Activated CD4-positive, alpha-beta memory T cell treated with anti-CD3 and anti-CD28 coated beads for 36 hours (primary cell): ENCODE measurements at places on chromosomes 13 and 19. TPM values are rescaled to one million over a fixed set of nuclear protein-coding genes. Genes with fewer than 3 reads are reported as not detected.

POU4F1 gene
- total RNA-seq, result 0.17 TPM

LENG9 gene
- 5.6 TPM for total RNA-seq

COX7A1 gene
- not detected for total RNA-seq

ONECUT3 gene
- total RNA-seq, result not detected

- DNase-seq, result no peak
These were observed 1647.6 kb upstream of the SPRY2 start for GRCh38 chr13:81988567-81988966.

- DNase-seq, result no peak
These were observed 57.9 kb downstream of the MBD3L2B start for GRCh38 chr19:6963244-6963852.

GRCh38 chr19:48255376-48256303, at the start of gene CARD8:
TSS of gene CARD8 (minus strand) at chr19:48255912. CDS start at chr19:48241020, 14,892 bp downstream.
- peak; percentile 86 for DNase-seq

GRCh38 chr19:2233601-2234280, 2.4 kb downstream of the PLEKHJ1 start:
- DNase-seq, result no peak

DNA sequence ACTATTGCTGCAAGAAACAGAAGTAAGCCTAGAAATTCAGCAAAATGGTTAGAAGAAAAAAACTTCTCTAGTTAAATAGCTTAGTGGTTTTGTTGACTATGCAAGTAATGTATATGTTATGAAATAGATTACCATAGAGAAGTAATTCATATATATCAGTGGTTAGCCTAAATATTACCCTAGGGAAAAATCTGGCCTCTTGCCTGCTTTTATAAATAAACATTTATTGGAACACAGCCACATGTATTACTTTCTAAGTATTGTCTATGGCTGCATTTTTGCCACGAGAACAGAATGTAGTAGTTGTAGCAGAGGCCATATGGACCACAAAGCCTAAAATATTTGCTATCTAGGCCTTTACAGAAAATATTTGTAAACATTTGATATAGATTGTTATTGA, 1471.7 kb upstream of the PRR20A start:
- DNase-seq, result no peak

GRCh38 chr13:24502533-24503378, 9.8 kb downstream of the PARP4 start:
- no peak for DNase-seq

DNA sequence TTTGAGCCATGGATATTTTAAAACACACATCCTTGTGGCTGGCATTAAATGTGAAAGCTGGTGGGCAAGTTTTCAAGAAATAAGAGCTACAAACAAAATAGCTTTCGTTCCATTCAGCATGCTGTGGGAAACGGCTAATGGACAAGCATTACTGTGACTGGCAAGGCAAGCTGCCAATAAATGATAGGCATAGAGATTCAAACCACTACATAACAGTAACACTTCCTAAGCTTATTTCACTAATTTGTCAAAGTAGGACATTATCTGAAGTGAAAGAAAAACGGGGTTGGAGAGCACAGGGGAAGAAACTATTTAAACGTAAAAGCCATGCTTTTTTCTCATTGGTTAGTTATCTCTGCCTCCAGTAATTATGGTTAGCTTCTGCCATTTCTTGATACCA, 26.0 kb downstream of the OBI1 start:
- no peak for DNase-seq

- peak; percentile 31 for DNase-seq
These were observed 31.8 kb downstream of the PEX11G start for GRCh38 chr19:7456964-7457541.

GRCh38 chr13:50693727-50694126, 149.8 kb downstream of the DLEU7 start:
- no peak for DNase-seq

DNA sequence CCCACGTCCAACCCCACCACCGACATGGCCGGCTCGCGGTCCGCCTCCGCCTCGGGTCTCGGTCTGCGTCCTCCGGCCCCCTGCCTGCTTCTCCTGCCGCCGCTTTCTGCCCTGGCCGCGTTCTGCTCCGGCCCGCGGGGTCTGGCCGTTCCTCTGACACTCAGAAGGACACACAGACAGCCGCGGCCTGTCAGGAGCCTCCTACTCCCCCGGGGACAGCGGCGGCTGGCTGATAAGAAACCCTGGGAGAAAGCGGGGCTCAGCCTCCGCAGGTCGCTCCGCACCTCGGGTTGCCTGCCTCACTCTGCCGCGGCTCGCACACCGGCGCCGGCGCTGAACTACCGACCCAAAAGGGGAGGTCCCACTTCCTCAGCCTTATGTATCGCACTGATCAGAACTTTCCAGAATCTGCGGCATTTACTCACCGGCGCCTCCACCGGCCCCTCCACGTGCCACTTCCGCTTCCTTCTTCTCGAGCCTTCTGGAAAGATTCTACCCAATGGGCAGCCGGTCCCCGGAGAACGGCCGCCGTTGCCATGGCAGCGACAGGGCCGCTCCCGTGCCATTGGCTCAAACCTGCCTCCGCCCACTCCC, at the start of gene HSPH1:
TSS of gene HSPH1 (minus strand) at position 348 of the 594 bp plus-strand sequence. CDS start at position 26, 322 bp downstream.
- DNase-seq, result peak; percentile 99

DNA sequence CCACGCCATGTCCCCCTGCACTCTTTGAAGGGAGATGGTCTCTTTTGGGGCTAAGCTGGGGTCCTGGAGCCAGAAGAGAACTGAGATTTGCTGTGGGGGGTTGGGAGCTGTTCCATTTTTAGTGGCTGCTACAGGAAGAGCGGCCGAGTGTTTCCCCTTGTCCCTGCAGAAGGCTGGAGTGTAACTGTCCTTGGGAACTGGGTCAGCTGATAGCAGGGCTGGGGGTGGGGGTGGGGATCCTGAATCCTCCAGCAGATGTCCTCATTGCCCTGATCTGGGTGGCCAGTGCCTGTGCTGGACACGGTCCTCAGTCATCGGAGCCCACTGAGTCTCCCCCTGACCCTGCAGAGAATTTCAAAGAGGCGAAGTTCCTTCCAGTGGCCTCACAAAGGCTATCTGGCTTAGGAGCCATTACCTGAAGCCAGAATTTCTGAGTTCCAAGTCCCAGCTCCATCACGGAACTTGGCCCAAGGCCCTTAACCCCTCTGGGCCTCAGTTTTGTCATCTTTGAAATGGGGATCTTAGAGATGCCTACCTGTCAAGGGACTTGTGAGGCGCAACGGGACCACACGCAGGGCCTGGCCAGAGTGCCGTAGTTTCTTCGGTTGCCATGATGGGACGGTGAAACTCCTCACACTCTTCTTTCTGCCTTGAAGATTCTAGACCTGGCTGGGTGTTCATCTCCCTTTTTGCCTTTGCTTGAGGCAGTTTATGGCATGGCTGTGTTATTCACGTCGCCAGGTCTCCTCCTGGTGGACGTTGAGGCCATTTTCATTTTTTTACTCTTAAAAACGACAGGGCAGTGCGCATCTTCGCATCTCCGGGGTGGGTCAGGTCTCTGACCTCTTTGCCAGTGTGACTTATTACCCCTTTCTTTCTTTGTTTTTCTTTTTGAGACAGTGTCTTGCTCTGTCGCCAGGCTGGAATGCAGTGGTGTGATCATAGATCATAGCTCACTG, 51.9 kb downstream of the DNM2 start:
- DNase-seq, result peak; percentile 20

DNA sequence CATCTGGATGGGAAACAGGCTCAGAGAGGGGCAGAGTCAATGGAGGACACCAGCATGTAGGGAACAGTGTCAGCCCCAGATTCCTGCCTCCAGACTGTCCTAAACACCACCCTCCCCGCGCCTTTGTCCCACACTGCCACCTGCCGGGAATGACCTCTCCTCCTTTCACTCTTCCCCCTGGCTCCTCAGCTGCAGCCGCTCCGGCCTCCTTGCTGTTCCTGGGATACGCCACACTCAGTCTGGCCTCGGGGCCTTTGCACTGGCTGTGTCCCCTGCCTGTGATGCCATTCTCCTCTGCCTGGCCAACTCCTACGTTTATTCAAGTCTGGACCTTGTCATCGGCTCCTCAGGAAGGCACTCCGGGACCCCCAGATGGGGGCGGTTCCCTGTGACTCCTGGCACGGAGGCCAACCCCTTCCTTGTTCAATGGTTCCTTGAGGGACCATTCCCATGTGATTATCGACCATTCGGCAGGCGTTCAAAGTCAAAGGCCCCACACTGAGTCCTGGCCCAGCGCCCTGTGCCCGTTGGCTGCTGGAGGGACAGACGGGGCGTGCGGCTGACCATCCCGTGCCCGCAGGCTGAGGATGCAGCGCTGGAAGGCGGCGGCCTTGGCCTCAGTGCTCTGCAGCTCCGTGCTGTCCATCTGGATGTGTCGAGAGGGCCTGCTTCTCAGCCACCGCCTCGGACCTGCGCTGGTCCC, 15.8 kb downstream of the FUT6 start:
- no peak for DNase-seq

DNA sequence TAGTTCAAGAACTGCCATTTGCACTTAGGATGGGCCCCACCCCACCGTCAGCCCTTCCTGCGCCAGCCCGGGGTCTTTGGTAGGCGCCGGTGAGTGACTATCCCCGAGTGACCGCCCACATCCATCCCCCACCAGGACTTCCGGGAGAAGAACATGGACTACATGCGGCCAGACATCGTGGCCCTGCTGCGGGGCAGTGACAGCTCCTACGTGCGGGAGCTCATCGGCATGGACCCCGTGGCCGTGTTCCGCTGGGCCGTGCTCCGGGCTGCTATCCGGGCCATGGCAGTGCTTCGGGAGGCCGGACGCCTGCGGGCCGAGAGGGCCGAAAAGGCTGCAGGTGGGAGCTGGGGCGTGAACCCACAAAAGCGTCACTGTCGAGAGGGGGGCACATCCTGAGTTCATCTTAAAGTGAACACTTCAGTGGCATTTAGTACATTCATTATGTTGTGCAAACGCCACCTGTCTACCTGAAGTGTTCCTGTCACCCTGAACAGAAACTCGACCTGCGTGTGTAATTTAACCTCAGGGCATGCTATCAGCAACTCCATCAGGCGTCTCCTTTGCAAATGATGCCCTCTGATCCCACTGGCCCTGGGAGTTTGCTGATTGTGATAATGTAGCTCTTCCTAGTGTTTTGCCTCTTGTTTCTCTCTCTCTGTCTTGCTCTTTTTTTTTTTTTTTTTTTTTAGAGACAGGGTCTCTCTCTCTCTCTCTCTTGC, 42.4 kb upstream of the USE1 start:
- DNase-seq, result no peak

GRCh38 chr13:79187917-79188690, 218.0 kb downstream of the RBM26 start:
- no peak for DNase-seq

GRCh38 chr13:23855360-23855759, 33.8 kb downstream of the MIPEP start:
- no peak for DNase-seq

DNA sequence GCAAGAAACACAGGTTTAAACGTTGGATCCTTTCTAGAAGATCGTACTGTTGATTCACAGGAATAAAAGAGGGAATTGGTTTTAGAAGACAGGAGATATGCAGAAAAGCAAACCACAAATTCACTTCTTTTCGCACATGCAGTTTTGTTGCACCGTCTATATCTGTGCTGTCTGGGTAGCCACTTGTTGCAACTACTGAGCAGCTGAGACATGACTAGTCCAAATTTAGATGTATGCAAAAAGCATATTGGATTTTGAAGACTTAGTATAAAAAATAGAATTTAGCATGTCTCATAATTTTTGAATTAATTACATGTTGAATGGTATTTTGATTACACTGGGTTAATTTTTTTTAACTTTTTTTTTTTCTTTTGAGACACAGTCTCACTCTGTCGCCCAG, 176.3 kb downstream of the KLF12 start:
- no peak for DNase-seq

DNA sequence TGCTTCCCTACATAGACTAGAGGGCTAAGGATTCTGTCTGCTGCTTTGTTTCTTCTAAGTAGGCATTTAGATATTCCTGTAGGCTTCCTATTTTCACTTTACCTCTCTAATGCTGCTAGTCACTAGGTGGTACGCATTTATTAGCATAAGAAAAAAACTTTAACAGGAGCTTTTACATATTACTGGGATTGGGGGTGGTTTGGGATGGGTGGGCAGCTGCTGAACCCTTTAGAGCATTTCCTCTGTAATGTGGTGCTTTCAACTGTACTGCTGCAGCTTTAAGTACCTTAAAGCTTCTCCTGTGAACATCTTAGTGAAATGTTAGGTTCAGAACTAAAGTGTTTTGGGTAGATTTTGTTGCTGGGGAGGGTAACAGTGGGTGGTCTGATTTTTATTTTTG, 92.6 kb downstream of the ZNF486 start:
- no peak for DNase-seq

DNA sequence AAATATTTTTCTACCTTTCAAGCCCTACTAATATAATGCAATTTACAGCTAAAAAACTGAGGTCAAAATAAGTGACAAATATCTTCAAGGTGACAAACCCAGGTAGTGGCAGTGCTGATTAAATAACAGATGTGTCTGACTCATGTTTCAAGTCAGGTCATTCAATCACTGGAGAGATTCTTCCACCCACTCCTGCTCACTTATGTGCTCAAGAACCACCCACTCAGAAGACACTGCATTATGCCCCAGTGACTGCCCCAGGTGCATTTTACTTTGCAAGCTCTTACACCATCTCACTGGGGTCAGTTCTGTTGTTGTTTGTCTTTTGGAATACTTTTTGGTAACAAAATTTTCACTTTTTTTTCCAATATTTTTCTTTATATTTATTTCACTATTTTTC, 2.2 kb downstream of the ZNF100 start:
- DNase-seq, result peak; percentile 44

- peak; percentile 19 for DNase-seq
These were observed 1.8 kb upstream of the CD37 start for GRCh38 chr19:49333418-49333805.

GRCh38 chr13:95503662-95504061, 48.9 kb upstream of the CLDN10 start:
- DNase-seq, result no peak

- DNase-seq, result peak; percentile 50
These were observed 1.9 kb upstream of the FOXO1 start for GRCh38 chr13:40668335-40668734.
